Activated CD4-positive, alpha-beta T cell treated with anti-CD3 and anti-CD28 coated beads for 36 hours (primary cell): ENCODE measurements at places on chromosomes 11 and 22. TPM values are rescaled to one million over a fixed set of nuclear protein-coding genes. Genes with fewer than 3 reads are reported as not detected.

TSSK2 gene
- not detected for total RNA-seq

CRYBB3 gene
- 0.34 TPM for total RNA-seq

CRYBB2 gene
- 0.23 TPM for total RNA-seq

TRPC6 gene
- not detected for total RNA-seq

OR4P4 gene
- not detected for total RNA-seq

OR51B2 gene
- not detected for total RNA-seq

TMEM45B gene
- 2.1 TPM for total RNA-seq

ZDHHC8 gene
- total RNA-seq: 47.7 TPM

RAPSN gene
- total RNA-seq: not detected

VWCE gene
- 6.8 TPM for total RNA-seq

BCO2 gene
- total RNA-seq: 0.63 TPM

RBFOX2 gene
- total RNA-seq: 6.9 TPM

PHLDB1 gene
- total RNA-seq: 2.7 TPM
